ENCODE measurements at places on chromosomes 6 and 20. TPM values are rescaled to one million over a fixed set of nuclear protein-coding genes. Genes with fewer than 3 reads are reported as not detected.

SLC12A5 gene
- polyA plus RNA-seq = 191 TPM

OPRM1 gene
- 2.5 TPM for polyA plus RNA-seq

JPH2 gene
- 1.6 TPM for polyA plus RNA-seq

FAM83C gene
- polyA plus RNA-seq = 0.05 TPM

OR2J3 gene
- polyA plus RNA-seq = not detected

CFB gene
- 7.7 TPM for polyA plus RNA-seq

FUT9 gene
- 42.3 TPM for polyA plus RNA-seq

ABHD16B gene
- polyA plus RNA-seq = not detected

IMPG1 gene
- polyA plus RNA-seq = 1.7 TPM

HTR1B gene
- 4.8 TPM for polyA plus RNA-seq

EFCAB8 gene
- polyA plus RNA-seq = 0.36 TPM

LY6G6F gene
- 0.27 TPM for polyA plus RNA-seq

LCA5 gene
- polyA plus RNA-seq = 6.7 TPM

HLA-DMA gene
- 3.1 TPM for polyA plus RNA-seq

OCSTAMP gene
- polyA plus RNA-seq = 0.13 TPM

EGFL8 gene
- 39.1 TPM for polyA plus RNA-seq

ANKRD66 gene
- polyA plus RNA-seq = 1.9 TPM

FHL5 gene
- 0.83 TPM for polyA plus RNA-seq

BIRC7 gene
- 0.69 TPM for polyA plus RNA-seq

LAMP5 gene
- 90.7 TPM for polyA plus RNA-seq

MAS1 gene
- 0.05 TPM for polyA plus RNA-seq

CFAP61 gene
- polyA plus RNA-seq = 5.8 TPM

OLIG3 gene
- 3.2 TPM for polyA plus RNA-seq

CCN5 gene
- 0.50 TPM for polyA plus RNA-seq

TASP1 gene
- 8.9 TPM for polyA plus RNA-seq

OR12D2 gene
- not detected for polyA plus RNA-seq

TMEM181 gene
- 36.8 TPM for polyA plus RNA-seq

PSMB8 gene
- polyA plus RNA-seq = 12.5 TPM

THBD gene
- 7.2 TPM for polyA plus RNA-seq

CST7 gene
- polyA plus RNA-seq = not detected

SLC22A3 gene
- 16.8 TPM for polyA plus RNA-seq

All from spinal cord (tissue), 10 donors.